A549 treated with Mapracorat at 1 μM for 4 hours (cell line): ENCODE measurements at places on chromosomes 7 and 10. TPM values are rescaled to one million over a fixed set of nuclear protein-coding genes. Genes with fewer than 3 reads are reported as not detected.

Gene ETV1
- 1.9 to 3.0 TPM (median 2.7 TPM) in 5 replicates for total RNA-seq

Gene MRC1
- total RNA-seq: 0.03 TPM in 2 of 5 replicates, not detected in the others

Gene PFKP
- total RNA-seq: 471 to 556 TPM (median 542 TPM) in 5 replicates

Gene TMEM196
- not detected in 5 replicates for total RNA-seq

Gene RNF148
- not detected in 5 replicates for total RNA-seq

Gene LRRN3
- 0.04 to 0.05 TPM in 2 of 5 replicates, not detected in the others for total RNA-seq

Gene CLRN3
- total RNA-seq: not detected in 5 replicates

Gene GDF10
- total RNA-seq: 0.06 to 0.07 TPM in 2 of 5 replicates, not detected in the others

Gene RADIL
- total RNA-seq: 1.6 to 2.8 TPM (median 2.7 TPM) in 5 replicates

Gene ANKRD30A
- total RNA-seq: 0.39 to 1.2 TPM (median 1.1 TPM) in 5 replicates
